Esophagus squamous epithelium (tissue), 5 donors: ENCODE measurements at places on chromosomes 5 and 9.
A peak's percentile ranks its signal among the peaks of the same experiment; 100 is the strongest.

DNA sequence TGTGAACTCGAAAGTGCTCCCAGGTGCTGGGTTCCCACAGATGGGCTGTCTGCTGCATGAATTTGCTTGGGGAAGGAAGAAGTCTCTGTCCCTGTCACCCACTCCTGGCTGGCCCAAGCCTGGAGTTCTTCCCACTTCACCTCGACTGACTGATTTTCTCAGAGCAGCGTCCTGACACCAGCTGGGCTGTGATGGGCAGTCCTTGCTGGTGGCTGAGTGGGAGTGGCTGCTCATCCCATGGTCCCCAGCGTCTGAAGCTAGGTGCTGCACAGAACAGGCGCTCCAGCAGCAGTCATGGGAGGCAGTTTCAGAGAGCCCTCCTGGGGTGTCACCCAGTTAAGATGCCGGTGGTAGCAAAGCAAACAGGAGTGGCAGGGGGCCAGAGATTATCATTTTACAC lies 10.1 kb upstream of the NEURL1B start:
- no peak overlapping the region for H3K4me3 ChIP-seq
- H3K27me3 ChIP-seq = no peaks in the 10 kb centered on the region
- no peaks in the 10 kb centered on the region for H3K36me3 ChIP-seq
- DNase-seq = no peak
- H3K27ac ChIP-seq = no peak overlapping the region

DNA sequence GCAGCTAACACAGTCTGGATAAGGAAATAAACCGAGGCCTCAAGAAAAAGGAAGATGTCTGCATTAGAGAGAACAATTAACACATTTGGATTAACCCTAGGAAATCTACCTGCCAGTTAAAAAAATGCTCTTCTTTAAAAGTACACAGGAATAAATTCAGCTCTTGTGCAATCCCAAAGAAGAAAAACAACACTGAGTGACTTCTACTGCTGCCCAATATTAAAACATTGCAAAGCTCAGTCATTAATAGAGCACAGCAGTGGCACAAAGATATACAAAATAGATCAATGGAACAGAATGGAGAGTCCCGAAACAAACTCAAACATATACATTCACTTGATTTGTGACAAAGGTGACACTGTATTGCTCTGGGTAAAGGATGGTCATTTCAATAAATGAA lies 119.7 kb downstream of the GNAQ start:
- H3K36me3 ChIP-seq = no peaks in the 10 kb centered on the region
- H3K27ac ChIP-seq = no peak overlapping the region
- DNase-seq = no peak
- H3K27me3 ChIP-seq = no peaks in the 10 kb centered on the region
- H3K4me3 ChIP-seq = no peak overlapping the region

DNA sequence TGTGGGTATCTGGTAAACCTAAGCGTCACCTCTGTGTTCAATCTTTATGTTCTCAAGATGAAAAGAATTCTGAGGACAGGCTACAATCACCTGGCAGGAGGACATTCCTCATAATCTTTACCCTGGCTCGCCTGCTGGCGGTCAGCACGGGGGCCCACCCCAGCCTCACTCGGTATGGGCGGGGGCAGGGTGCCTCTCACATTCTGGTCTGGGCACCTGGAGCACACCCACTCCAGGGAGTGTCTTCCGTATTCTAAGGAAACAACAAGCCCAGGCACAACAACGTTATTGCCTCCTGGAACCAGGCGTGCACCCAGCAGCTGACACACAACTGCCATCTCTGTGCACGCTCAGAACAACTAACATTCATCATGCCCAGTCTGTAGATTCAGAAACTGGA lies 179.8 kb downstream of the ROR2 start:
- H3K27ac ChIP-seq = no peak overlapping the region
- H3K36me3 ChIP-seq = no peaks in the 10 kb centered on the region
- no peak for DNase-seq
- H3K4me3 ChIP-seq = no peak overlapping the region
- H3K4me1 ChIP-seq = peaks cover 30% of the 10 kb centered on the region

- no peak overlapping the region for H3K4me3 ChIP-seq
- no peaks in the 10 kb centered on the region for H3K27me3 ChIP-seq
- DNase-seq = no peak
Observed at GRCh38 chr9:6788162-6789016, 30.6 kb downstream of the KDM4C start.

GRCh38 chr5:168786147-168786546 lies 207.0 kb upstream of the PANK3 start:
- H3K27me3 ChIP-seq = peaks cover 67% of the 10 kb centered on the region
- H3K36me3 ChIP-seq = peaks cover 4% of the 10 kb centered on the region
- no peak overlapping the region for H3K4me3 ChIP-seq

GRCh38 chr5:55852503-55852902 lies 1.3 kb downstream of the IL31RA start:
- no peaks in the 10 kb centered on the region for H3K27me3 ChIP-seq
- no peak overlapping the region for H3K27ac ChIP-seq
- H3K4me1 ChIP-seq = no peaks in the 10 kb centered on the region
- H3K36me3 ChIP-seq = no peaks in the 10 kb centered on the region

DNA sequence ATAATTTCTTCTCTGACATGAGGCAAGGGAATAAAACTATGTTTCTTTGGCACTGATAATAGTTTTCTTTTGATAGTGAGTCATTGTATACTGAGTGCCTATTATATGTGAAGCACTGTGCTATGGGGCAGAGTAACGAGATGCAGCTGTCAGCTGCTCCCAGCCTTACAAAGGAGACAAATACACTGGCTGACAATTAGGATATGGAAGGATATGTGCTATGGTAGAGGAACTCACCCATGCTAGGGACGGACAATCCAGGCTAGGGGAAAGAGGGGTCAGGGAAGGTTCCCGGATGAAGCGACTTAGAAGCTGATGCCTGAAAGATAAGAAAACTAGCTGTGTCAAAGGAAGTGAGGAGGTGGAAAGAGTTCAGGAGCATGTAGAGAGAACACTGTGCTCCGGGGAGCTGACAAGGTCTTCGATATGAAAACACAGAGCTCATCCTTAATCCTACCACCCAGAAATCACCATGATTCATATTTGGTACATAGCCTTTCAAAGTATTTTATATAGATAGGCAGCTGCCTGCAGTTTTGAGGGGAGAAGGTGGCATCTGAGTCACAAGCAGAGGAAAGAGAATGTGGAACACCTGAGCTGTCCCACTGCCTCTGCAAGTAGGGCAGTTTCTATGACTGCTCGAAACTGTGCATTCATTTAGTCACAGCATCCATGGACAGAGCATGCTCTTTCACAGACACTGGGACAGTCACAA lies 12.1 kb downstream of the BSPRY start:
- DNase-seq = no peak
- H3K4me1 ChIP-seq = no peaks in the 10 kb centered on the region
- H3K27me3 ChIP-seq = no peaks in the 10 kb centered on the region
- H3K27ac ChIP-seq = no peak overlapping the region

DNA sequence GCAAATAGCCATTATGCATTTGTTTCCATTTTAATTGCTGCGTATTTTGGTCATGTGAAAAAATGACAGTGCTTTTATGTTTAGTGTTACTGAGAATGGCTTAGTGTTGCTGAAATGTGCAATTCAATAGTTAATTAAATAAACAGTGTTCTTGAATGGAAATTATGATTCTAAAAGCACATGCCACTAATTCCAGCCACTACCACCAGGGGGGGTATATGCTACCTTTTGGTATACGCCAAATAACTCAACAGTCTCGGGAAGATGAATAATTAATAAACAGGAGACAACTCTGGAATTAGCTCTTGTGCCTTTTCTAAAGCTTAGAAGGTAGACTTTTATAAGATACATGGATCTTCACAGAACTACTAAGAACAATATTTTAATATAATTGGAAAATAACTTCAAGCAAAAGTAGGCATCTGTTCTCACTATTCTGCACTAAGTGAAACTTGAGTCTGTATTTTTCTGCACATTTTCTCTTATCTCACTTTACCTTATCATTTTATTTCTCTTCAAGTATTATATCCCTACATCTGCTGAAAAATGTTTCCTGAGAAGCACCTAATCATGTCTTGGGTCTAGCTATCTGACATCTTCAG lies 83.5 kb upstream of the MINAR2 start:
- H3K27ac ChIP-seq = no peak overlapping the region
- H3K27me3 ChIP-seq = no peaks in the 10 kb centered on the region
- DNase-seq = no peak

- no peaks in the 10 kb centered on the region for H3K36me3 ChIP-seq
- no peak for DNase-seq
- H3K27ac ChIP-seq = no peak overlapping the region
Observed at GRCh38 chr5:2575871-2576270, 175.6 kb downstream of the IRX2 start.

- H3K4me3 ChIP-seq = no peak overlapping the region
- peaks cover 6% of the 10 kb centered on the region for H3K36me3 ChIP-seq
- H3K4me1 ChIP-seq = peaks cover 4% of the 10 kb centered on the region
Observed at GRCh38 chr9:97480749-97481148, 20.7 kb upstream of the TMOD1 start.

GRCh38 chr5:127320032-127320965 lies 29.7 kb downstream of the MEGF10 start:
- no peak overlapping the region for H3K4me3 ChIP-seq
- DNase-seq = no peak
- H3K36me3 ChIP-seq = no peaks in the 10 kb centered on the region
- H3K27me3 ChIP-seq = no peaks in the 10 kb centered on the region
- no peak overlapping the region for H3K27ac ChIP-seq

DNA sequence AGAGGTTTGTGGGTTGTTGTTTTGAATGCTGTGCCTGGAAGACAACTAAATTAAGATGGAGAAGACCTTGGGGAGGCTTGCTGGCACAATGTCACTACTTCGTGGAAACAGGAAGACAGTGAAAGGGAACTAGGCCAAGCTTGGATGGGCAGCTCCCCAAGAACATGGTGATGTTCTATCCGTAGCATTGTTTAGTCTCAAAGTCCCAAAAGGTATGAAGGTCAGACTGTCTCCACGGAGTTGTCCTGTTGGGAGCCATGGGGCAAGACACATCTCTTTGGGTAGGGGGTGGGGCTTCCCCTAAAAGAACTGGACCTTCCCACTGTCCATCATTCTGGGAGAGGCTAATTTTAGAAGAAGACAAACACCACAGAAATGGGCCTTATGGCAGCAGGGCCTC lies 140.5 kb downstream of the ENTREP1 start:
- no peak overlapping the region for H3K4me3 ChIP-seq
- H3K27me3 ChIP-seq = no peaks in the 10 kb centered on the region
- H3K36me3 ChIP-seq = no peaks in the 10 kb centered on the region
- no peak for DNase-seq

DNA sequence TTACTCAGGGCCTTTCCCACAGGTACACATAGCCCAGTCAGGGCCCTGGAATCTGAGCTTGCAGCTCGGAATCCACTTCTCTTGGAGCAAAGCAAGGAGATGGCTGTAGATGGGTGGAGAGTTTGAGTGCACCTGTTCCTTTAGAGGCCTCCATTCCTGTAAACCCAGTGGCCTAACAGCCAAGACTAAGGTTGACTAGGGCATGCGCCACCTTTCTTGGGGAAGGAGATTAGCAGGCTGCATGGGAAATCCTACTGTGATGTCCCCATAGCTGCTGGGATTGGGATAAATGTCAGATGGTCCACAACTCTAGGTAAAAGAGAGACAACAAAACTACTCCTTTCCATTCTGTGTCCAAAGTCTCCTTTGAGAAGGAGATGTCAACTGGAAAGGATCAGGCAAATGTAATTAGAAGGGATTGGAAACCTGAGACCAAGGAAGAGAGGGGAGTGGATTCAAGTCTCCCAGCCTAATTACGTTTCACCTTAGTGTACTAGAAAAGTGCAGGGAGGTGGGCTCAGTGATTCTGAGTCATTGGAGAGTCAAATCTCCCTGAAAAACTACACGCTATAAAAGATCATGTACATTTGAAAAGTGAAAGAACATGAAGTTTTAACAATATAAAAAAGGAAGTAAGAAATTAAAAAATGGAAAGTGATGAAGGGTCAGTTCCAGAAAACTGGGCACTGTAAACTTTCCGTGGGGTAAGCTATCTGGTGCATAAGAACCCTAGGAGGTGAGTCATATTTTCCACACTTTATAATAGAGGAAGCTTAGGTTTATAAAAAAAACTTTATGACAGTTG lies 104.2 kb downstream of the SEC61B start:
- no peak overlapping the region for H3K27ac ChIP-seq
- H3K4me3 ChIP-seq = no peak overlapping the region
- H3K4me1 ChIP-seq = no peaks in the 10 kb centered on the region
- DNase-seq = no peak

- no peak overlapping the region for H3K27ac ChIP-seq
- H3K4me1 ChIP-seq = peaks cover 39% of the 10 kb centered on the region
- H3K4me3 ChIP-seq = no peak overlapping the region
- no peaks in the 10 kb centered on the region for H3K27me3 ChIP-seq
Observed at GRCh38 chr5:172802567-172803176, 31.4 kb upstream of the ERGIC1 start.

DNA sequence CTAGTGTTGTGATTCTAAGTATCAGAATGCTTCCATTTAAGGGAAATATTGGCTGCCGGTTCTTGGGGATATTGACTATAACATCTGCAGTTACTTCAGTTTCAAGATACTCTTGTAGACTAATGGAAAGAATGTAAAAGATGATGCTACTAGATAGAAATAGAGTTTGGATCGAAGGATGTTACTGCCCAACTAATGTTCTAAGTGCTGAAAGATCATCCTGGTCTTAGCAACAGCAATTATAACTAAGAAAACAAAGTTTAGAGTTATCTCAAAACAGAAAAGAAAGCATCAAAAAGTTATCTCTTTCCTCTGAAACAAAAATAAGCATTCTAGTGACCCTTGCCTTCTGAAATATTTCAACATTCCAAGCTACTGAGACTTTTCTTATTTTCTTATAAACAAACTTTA lies 49.9 kb downstream of the ITGA1 start:
- H3K4me1 ChIP-seq = peaks cover 27% of the 10 kb centered on the region
- no peaks in the 10 kb centered on the region for H3K27me3 ChIP-seq
- no peak for DNase-seq

DNA sequence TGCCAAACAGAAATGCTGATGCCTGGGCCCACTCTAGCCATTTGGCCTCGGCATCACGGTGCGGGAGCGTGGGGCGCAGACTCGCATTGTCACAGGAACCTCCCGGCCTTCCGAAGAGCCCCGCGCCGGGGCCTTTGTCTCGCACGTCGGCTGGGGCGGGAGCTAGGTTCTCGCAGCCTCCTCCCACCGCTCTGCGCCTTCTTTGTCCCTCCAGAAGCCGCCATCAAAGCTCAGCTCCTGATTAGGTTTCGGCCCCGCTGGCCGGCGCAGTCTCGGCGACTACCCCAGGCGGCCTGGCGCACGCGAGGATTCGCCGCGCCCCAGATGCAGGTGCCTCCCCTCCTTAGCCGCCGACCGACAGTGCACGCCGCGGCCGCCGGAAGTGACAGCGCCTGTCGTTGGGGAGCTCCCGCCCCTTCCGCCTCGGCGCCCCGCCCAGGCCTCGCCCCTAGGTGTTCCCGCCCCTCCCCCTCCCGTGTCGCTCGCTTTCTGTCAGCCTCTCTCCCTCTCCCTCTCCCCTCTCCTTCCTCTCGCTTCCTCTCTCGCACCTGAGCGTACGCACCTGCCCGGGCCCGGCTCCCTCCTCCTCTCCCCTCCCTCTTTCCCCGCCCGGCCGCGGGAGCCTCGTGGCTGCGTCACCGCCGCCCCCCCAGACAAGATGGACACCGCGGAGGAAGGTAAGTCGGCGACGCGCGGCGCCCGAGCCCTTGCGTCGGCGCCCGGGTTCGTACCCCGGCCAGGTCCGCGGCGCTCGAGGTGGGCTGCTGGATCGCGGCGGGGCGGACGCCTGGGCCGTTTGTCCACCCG lies at the start of gene MARCHF6:
MARCHF6 (plus strand) TSS at position 455 of the 807 bp plus-strand sequence; CDS start at position 659, 204 bp downstream.
- no peaks in the 10 kb centered on the region for H3K36me3 ChIP-seq
- H3K4me3 ChIP-seq = peak within 1 kb of the TSS; percentile 98
- peaks cover 57% of the 10 kb centered on the region for H3K4me1 ChIP-seq

GRCh38 chr5:32852976-32853375 lies 141.9 kb downstream of the NPR3 start:
- no peaks in the 10 kb centered on the region for H3K36me3 ChIP-seq
- no peak overlapping the region for H3K4me3 ChIP-seq
- no peaks in the 10 kb centered on the region for H3K4me1 ChIP-seq
- no peaks in the 10 kb centered on the region for H3K27me3 ChIP-seq
- DNase-seq = no peak
